Hepatocyte (in vitro differentiated cells): ENCODE measurements at places on chromosomes 5 and 9.
A peak's percentile ranks its signal among the peaks of the same experiment; 100 is the strongest.

DNA sequence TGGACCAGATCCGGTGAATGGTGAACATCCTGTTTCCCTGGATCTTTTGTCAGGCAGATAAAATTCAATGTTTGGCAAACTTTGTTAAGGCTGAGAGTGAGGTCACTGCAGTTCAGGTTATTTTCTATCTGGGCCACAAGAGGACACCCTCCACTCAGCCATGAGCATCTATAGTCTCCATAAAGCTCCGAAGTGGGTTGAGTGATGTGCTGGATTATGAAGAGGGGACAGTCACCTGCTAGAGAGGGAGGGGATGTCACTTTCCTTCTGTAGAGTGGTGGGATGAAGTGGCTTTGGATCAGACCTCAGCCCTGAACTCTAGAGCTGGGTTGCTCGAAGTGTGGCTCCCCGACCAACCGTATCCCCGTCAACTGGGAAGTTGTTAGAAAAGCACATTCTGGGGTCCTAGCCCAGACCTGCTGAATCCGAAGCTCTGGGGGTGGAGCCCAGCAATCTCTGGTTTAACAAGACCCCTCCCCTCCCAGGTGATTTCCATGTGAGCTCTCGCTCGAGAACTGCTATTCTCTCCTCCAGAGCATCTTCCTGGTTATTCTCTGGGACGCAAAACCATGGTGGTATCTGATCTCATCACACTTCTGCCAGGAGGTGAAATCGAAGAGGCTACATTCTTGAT lies 31.8 kb upstream of the FGF1 start:
- DNase-seq = peak; percentile 69

GRCh38 chr9:68802525-68803015 lies 97.5 kb downstream of the PIP5K1B start:
- DNase-seq = no peak

- DNase-seq = no peak
These were observed 13.8 kb downstream of the IL9 start for GRCh38 chr5:135881819-135882218.

DNA sequence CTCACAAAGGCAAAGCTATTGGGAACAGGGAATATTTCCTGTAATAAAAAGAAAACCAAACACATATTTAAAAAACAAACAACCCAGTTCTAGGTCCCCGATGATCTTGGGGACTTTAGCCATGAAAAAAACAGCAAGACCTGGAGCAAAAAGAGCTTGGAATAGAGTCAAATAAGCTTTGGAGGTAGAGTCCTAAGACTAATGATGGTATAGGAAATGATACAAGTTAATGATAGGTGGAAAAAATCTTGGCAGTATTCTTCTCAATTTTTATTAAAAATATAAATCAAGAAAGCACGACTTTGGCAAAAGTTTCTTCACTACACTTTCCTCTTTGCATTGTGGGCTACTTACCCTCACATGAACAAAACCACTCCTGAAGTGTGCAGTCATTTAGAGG lies 481.5 kb downstream of the EBF1 start:
- no peak for DNase-seq

DNA sequence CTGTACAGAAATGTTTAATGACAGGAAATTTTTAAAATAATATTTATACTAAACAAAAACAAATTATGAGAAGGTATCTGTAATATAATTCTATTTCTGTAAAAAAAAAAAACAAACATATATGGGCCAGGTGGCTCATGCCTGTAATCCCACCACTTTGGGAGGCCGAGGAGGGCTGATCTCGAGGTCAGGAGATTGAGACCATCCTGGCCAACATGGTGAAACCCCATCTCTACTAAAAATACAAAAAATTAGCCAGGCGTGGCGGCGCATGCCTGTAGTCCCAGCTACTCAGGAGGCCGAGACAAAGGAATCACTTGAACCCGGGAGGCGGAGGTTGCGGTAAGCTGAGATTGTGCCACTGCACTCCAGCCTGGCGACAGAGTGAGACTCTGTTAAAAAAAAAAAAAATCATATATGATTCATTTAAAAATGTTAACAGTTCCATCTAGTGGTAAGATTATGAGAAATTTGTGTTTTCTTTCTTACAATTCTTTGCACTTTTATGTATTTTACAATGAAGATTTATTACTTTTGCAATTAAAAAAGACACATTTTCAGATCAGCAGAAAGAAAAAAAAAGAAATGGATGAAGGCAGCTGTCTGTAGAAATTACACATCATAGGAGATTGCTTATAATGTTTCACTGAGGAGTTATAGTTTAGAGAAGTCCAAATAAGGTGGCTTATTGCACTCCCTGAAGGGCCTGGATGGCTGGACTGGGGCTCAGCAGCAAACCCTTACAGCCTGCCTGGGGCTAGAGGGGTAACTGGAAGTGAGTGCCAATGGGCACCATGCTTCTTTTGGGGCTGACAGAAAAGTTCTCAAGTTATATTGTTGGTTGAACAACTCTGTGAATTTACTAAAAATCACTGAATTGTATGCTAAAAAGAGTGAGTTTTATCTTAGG lies 20.3 kb downstream of the C9orf153 start:
- no peak for DNase-seq

GRCh38 chr5:150485693-150486401 lies 22.1 kb upstream of the NDST1 start:
- peak; percentile 83 for DNase-seq

- no peak for DNase-seq
These were observed 95.8 kb downstream of the DOCK2 start for GRCh38 chr5:169732841-169733240.

- DNase-seq = no peak
These were observed 119.3 kb downstream of the GDNF start for GRCh38 chr5:37720550-37720952.

DNA sequence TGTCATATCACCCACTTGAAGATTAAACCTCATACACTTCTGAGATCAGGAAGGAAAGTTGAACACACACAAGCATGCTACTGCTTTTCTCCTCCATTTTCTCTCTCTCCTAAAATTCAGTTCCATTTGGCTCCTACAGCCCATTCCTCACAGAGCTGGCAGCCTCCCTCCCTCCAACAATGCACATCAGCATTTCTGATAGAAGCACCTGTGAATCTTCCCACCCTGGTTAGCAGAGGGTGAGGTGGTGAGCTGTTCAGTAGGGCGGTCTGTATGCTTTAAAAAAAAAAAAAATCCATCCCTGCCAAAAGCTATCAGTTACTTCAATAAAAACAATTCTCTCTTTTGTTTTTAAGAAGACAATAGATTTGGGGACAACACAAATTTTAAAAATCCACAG lies 463.2 kb upstream of the KIF2A start:
- DNase-seq = no peak

- no peak for DNase-seq
These were observed 419.8 kb downstream of the DMRT2 start for GRCh38 chr9:1469996-1470395.

DNA sequence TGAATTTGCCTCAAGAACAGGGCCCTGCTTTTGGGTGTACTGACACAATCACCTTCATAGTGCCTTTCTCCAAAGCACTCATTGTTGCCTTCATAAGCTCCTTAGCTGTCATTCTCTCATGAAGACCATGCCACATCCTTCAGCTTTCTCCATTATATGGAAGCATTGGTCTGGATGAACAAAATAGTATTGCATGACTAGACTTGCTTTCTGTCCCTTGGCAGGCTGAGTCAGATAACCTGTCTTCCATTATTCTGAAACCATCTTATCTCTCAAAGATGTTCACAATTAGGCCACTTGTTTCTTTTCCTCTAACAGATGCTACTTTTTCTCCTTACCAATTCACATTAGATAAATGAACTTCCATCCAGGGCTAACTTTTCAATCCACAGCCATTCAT lies 297.9 kb downstream of the IRX1 start:
- no peak for DNase-seq

DNA sequence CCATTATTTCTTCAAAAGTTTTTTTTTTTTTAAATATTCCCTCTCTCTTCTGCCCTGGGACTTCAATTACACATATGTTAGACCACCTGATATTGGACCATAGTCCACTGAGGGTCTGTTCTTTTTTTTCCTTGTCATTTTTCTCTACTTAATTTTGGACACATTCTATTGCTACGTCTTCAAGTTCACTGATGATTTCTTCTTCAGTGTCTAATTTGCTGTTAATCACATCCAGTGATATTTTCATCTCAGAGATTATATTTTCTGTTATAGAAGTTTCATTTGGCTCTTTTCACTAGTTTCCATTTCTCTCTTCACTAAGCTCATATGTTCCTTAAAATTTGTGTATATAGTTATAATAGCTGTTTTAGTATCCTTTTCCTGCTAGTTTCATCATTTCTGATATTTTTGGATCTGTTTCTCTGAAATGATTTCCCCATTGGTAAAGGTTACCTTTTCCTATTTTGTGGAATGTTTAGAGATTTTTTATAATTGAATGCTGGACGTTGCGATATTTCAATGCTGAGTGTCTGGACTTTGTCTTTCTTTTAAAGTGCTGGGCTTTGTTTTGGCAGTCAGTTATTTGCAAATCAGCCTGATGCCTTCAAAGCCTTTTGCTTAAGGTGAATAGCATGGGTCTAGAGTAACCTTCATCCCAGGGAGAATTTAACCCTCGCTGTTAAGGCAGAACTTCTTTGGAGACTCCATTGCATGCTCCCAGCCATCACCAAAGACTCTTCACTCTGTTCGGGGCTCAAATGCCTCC lies 111.8 kb downstream of the TTLL11 start:
- DNase-seq = no peak

- DNase-seq = no peak
These were observed 92.7 kb upstream of the HAND1 start for GRCh38 chr5:154570572-154571324.

GRCh38 chr5:53170746-53171349 lies 61.3 kb upstream of the MOCS2 start:
- DNase-seq = peak; percentile 48

DNA sequence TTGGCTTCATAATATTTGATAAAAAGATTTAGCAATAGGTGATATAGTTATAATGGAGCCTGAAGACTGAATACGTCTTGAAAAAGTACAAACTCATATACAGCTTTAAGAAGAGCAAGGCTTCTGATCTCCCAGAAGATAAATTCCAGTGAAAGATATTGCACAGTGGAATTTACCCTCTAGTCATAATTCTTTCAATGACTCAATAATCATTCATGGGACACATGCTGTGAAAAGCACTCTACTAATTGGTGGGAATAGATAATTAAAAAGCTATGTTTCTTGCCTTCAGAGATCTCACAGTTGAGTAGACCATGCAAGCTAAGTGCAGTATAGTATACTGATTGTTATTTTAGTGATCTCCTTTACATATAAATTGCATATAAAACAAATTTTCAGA lies 538.6 kb upstream of the CYLC2 start:
- no peak for DNase-seq

DNA sequence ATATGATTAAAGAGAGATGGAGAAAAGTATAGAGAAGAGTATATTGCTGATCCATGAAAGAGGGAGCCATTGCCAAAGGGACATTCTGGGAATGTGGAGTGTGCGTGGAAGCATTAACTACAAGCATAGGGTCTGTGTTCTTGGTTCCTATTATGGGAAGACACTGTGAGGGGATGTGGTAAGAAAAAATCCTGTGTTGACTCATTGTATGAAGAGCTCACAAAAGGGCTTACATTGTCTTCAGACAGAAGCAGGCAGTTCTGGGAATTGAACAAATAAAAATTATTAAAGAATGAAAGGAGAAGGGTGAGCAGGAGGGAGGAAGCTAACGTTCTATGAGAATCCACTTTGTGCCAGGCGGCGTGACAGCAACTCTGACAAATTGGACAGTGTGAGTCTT lies 250.4 kb upstream of the CHD1 start:
- no peak for DNase-seq

- DNase-seq = no peak
These were observed 404.6 kb downstream of the DMRT2 start for GRCh38 chr9:1454616-1455347.

GRCh38 chr5:172371684-172372083 lies 82.6 kb downstream of the SH3PXD2B start:
- DNase-seq = no peak

DNA sequence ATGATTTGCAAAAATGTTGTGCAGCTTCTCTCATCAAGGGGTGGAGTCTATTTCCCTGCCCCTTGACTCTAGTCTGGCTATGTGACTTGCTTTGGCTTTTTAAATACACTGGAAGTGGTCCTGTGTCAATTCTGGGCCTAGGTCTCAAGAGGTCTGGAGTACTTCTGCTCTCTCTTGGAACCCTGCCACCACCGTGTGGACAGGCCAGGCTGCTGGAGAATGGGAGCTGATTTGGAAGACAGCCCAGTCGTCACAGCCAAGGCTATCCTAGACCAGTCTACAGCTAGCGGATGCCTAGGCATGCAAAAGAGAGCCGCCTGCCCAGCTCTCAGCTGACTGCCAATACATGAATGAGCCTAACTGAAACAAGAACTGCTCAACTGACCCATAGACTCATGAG lies 56.7 kb upstream of the CLINT1 start:
- DNase-seq = peak; percentile 69

DNA sequence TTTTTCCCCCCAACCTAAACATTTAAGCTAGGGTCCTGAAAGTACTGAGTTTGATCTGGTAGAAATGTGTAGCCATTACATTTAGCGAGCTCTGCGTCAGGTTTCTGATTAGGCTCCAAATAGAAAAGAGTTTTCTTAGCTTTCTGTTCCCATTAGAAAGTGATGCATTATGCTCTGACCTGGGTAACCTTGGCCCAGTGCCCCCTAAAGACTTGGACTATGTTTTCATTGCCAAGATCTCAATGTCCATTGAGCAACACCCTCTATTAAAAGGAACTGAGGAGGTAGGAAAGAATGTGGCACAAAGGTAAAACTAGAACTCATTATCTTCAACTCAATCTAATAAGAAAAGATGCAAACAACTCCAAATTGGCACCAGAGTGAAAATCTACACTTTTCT lies 358.9 kb upstream of the PCSK5 start:
- DNase-seq = no peak

DNA sequence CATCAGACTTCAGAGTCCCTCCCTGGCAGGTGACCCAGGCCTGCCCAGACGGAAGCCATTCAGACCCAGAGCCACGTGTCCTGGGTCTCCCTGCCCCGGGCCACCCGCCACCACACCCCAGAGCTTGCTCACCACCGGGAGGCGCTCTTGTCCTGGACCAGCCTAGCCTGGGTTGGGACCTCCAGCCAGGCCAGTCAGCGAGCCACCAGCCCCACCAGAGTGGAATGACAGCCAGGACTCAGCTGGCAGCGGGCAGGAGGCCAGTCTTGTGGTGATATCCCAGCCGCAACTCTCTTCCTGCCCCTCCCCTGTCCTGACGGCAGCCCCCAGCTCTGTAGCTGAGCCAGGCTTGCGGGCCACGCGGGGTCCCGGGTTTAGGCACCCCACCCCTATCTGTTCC lies 1.7 kb upstream of the PTGDS start:
- no peak for DNase-seq

DNA sequence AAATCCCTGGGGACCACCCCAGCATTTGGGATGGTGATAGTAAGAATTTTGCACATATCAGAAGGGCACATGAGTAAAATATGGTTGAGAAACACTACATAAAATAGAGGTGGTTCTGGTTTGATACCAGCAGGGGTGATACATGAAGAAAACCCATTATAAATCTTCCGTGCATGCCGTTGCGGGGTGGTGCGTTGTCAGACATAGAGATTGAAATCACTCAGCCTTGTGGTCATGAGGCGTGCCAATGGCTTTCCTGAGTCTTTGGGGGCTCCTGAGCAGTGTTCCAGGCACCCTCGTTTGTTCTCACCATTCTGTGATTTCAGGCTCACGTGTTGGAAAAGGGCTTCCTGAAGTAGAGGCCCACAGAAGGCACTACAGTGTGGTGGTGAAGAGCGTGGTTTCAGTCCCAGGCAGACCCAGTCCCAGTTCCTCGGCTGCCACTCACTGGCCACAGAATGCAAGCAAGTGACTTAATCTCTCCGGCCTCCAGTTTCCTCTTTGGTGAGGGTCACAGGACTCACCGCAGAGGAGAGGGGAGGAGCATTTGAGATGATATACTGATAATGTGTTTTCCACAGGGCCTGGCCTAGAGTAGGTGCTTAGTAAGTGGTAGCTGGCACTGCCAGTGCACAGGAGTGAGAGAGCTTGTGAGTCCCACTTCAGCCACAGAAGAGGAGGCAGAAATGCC lies 20.5 kb upstream of the GLRX start:
- peak; percentile 63 for DNase-seq
